ENCODE measurements at places on chromosomes 11 and 22.

DNA sequence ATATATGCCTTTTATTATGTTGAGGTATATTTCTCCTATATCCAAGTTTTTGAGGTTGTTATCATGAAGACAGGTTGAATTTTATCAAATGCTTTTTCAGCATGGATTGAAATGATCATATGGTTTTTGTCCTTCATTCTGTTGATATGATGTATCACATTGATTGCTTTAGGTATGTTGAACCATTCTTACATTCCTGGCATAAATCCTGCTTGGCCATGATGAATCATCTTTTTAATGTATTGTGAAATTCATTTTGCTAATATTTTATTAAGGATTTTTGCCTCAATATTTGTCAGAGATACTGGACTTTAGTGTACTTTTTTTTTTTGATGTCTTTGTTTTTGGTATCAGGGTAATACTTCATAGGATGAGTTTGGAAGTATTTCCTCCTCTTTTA is 283.8 kb upstream of the C11orf87 start:
- DNase-seq: no peak

DNA sequence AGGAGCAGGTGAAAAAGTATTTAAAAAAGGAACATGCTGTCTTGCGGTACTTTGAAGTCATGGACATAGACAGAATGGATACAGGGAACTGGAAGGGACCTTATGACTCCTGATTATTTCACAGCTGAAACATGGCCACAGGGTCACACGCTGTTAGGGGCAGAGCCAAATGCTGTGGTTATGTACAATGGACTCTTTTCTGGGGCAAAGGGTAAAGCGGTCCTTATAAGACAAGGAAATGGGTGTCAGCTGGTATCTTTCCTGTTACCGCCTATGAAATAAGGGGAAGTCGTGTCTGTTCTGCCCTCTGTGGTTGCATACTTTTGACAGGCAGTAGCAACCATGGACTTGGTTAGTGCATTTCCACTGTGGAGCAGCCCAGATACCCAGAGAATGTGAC is 12.8 kb upstream of the ST14 start:
- DNase-seq: no peak

DNA sequence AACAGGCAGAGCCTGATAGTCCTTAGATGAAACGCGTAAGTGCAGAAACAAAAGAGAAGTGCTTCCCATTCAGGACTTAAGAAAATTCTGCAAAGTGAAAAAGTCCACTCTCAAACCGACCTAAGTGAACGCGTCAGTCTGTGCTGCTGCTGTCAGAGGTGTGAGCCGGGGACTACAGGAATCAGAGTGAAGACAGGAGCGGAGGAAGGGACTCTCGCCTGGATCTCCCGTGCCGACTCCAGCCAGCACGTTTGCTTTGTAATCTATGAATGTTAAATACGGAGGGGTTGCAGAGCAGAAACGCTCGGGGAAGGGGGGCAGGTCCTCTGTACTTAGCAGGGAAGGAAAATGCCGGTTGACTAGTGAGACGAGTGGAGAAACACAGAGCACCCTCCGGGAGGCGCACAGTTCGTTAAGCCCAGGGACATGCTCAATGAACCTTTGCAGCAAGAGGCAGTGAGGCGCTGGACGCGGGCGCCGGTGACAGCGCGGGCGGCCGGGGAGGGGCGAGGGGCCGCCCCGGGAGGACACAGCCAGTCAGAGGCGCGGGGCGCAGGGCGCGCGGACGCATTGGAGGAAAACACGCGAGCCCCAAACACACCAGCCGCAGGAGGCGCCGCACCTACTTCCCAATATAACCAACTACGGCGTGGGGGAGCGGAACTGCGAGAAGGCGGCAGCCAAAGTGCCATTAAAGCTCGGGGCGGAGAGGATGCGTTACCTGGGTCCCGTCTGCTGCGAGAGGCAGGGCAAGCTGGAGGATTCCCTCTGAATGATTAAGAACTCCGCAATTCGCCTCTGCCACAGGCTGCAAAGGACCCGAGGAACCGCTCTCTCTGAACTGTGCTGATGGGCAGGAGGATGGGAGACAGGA is at the start of gene CNTN5:
TSS of gene CNTN5 (plus strand) at position 598 of the 874 bp plus-strand sequence.
- no peak for DNase-seq

GRCh38 chr11:131408025-131408640 is 37.7 kb downstream of the NTM start:
- peak; percentile 22 for DNase-seq

- DNase-seq: no peak
Measured at GRCh38 chr11:9005087-9005486, 1.3 kb upstream of the NRIP3 start.

DNA sequence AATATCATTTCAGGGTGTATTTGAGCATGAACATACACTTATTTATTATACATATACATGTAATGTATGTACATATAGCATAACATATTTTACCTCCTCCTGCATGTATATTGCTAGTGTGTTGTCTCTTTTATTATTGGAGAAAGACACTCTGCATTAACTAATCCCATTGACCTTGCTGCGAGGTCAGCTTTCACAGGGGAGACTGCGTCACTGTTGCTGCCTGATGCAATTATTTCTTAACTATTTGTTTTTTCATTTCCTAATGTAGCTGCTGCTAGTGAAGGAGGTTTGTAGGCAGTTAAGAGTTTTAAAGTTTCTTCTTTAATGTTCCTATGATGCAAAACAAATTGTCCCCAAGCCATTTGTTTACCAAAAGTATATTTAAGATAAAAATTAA is 185.4 kb upstream of the CNTN5 start:
- no peak for DNase-seq

GRCh38 chr22:39600491-39601179 is 30.1 kb downstream of the CACNA1I start:
- no peak for DNase-seq

- no peak for DNase-seq
Measured at GRCh38 chr11:80937842-80938241, 1497.0 kb upstream of the TENM4 start.

- no peak for DNase-seq
Measured at GRCh38 chr11:62850911-62851806, 11.8 kb upstream of the WDR74 start.

GRCh38 chr11:104705490-104706190 is 192.6 kb downstream of the CASP12 start:
- DNase-seq: no peak

DNA sequence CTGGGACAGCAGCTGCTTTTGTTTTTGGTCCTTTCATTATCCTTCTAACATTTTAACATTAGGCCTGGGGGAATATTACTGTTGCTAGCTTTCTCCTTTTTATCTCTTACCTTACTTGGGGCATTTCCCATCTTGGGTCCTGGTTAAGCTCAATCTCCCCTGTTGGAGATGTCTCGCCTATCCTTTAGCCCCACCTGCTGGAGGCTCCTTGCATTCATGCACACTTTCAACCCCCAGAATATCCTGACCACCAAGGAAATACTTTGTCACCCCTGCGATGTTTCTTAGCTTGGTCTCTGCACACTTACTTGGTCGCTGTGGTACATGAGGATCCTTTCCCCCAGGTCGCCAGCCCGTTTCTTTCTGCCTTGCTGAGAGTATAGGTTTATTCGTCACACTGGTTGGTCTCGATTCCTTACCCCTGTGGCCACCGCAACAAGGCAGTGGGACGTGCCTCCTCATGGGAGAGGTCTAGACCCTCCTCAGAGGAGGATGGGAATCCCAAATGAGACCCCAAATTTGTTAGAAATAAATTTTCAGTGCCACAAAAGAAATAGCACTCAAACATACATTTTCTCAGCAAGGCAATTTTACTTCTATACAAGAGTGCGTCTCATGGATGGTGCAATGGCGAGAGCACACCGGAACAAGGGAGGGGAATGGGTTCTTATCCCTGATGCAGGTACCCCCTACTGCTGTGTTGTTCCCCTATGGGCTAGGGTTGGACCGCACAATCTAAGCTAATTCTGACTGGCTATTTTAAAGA is 5.4 kb upstream of the TXN2 start:
- no peak for DNase-seq

DNA sequence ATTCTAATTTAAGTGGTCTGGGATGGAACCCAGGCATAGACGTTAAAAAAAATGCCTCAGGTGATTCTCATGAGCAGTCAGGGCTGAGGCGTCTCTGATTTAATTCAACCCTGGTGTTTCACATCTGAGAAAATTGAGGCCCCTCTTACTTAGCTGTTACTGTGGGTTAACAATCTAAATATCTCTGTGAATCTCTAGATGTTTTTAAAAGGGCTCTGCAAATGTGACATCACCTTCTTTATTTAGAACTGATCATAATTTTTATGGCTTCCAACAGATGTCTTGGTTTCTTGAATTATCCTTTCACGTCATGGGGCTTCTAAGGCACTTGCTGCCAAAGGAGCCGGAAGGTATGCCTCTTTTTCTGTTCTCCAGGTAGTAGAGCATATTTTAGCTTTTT is 76.1 kb upstream of the LIN7C start:
- no peak for DNase-seq

GRCh38 chr11:92978271-92979111 is 9.0 kb downstream of the MTNR1B start:
- peak; percentile 65 for DNase-seq

GRCh38 chr11:36417154-36417553 is 92.9 kb downstream of the TRAF6 start:
- DNase-seq: no peak

- DNase-seq: no peak
Measured at GRCh38 chr11:120061761-120062560, 76.0 kb downstream of the TRIM29 start.

GRCh38 chr11:122271137-122271536 is 155.1 kb upstream of the BLID start:
- DNase-seq: no peak

GRCh38 chr11:102685754-102686153 is 19.8 kb downstream of the MMP27 start:
- no peak for DNase-seq

DNA sequence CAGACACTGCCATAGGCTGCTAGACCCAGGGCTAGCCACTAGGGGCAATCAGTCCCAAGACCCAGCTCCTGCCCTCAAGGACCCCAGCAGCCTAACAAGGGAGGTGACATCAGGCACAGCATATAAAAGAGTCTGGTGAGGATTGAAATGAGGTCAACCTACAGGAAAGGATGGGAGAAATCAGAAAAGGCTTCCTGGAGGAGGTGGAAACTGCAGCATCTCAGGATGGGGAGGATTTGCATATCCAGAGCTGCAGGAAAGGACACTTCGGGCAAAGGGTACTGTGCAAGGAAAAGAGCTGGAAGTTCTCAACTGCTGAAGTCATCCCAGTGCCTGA is 2.9 kb upstream of the ARFGAP2 start:
- no peak for DNase-seq

DNA sequence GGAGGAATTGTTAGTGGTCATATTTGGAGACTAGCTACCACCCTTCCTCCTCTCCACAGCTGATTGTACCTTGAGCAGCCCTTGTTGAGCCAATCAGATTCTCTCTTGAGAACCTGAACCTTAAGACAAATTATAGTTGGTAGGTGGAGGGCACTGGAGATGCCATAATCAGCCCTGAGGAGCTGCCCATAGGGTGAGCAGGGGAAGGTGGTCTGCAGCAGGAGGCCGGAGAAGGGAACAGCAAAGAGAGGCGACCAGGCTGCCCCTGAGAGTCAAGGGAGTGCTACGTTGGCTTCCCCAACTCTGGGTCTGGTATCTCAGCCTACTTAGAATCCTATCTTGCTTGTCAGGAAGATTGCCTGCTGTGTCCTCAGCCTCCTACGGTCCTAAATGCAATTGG is 2.7 kb upstream of the SDF2L1 start:
- no peak for DNase-seq

DNA sequence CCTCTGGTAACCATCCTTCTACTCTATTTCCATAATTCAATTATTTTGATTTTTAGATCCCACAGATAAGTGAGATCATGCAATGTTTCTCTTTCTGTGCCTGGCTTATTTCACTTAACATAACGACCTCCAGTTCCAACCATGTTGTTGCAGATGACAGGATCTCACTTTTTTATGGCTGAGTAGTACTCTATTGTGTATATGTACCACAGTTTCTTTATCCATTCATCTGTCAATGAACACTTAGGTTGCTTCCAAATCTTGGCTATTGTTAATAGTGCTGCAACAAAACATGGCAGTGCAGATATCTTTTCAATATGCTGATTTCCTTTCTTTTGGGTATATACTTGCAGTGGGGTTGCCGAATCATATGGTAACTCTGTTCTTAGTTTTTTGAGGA is 286.4 kb upstream of the C11orf87 start:
- no peak for DNase-seq

DNA sequence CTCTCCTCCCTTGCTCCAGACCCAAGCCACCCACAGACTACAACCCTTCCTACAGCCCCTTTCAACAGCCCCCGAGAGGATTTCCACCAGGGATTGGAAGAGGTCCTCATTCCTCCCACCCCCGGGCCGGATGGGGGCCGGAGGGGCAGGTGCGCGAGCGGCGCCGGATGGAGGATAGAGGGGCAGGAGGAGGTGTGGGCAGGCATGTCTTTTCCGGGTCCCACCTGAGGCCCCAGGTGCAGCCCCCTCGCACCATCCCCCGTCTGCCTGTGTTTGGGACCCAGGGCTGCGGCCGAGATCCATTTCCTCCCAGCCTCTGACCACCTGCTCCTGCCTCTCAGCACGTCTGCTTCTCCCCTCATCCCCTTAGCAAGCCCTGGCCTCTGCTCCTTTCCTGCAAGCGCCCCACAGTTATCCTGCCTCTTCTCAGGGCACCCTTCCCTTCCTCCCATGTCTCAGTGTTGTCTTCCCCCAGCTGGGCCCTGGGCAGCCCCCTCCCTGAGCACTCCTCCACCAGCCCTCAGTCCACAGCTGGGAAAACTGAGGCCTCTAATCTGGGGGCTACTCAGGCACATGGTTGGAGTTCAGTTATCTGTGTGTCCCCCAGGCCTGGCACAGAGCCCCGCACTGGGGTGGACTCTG is 19.3 kb upstream of the CBX7 start:
- no peak for DNase-seq

DNA sequence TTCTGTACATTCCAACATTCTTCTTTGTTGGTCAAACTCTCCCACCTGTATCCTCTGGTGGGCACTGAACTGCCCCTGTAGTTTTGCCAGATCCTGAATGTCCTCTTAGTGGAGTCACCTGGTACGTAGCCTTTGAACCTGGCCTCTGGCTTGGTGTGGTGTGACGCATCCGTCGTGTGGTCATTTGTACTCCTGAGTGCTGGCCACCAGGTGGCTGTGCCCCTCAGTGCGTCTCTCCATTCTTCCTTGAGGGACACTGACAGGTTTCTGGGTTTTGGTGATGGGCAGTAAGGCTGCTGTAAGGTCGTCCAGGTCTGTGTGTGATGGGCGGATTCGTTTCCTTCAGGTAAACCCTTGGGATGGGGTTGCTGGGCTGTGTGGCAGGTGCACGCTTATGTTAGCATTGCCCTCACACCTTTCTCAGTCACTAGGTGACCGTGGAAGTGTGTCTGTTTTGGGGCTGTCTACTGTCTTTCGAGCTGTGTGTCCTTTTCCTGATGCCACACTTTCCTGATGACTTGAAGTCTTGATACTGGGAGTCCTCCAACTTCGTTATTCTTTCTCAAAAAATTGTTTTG is 13.6 kb upstream of the RANBP1 start:
- no peak for DNase-seq

- no peak for DNase-seq
Measured at GRCh38 chr11:88332851-88333250, 4.7 kb downstream of the CTSC start.

- DNase-seq: no peak
Measured at GRCh38 chr11:6350043-6350442, 29.7 kb upstream of the CAVIN3 start.
